ENCODE measurements at places on chromosomes 2 and 18.
A peak's percentile ranks its signal among the peaks of the same experiment; 100 is the strongest.

DNA sequence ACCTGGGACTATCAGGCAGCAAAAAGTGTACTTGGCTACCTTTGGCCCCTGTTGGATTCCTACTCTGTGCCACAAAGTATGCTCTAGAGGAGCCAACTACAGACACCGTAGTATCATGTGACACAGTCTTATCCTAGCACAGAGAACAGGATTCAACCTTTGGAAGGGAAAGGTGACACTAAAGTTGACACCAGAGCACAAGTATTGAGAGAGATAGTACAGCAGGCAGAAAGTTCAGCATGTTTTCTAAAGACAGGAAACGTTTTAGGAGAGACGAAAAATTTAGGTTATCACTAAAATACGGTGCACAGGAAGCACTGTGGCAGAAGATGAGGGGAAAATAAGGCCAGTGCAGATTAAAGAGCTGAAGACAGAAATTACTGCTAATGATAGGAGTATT, 18.6 kb downstream of the SMAD2 start:
- DNase-seq, result no peak

GRCh38 chr2:144211065-144211464, 308.9 kb downstream of the ZEB2 start:
- DNase-seq, result no peak

- DNase-seq, result peak; percentile 98
Measured at GRCh38 chr18:31942999-31943877, at the start of gene TRAPPC8. Gene TRAPPC8 (minus strand): TSS chr18:31943128. CDS start chr18:31942764, 364 bp downstream.

DNA sequence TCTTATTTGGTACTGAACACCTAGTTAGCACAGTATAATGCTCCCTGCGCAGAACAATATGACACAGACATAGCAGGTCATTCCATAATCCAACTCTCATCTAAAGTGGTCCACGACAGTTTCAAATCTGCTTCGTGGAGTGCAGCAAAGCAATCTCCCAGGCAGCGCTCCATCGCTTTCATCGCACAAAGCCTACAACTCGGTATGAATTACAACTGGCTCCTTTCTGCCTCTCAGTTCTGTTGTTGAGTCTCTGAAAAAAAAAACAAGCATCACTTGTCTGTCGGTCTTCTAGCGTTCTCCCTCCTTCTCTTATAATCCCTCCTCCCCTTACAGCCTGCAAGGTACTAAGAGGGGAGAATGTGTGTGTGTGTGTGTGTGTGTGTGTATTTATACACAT, 123.5 kb downstream of the FIGN start:
- DNase-seq, result no peak

DNA sequence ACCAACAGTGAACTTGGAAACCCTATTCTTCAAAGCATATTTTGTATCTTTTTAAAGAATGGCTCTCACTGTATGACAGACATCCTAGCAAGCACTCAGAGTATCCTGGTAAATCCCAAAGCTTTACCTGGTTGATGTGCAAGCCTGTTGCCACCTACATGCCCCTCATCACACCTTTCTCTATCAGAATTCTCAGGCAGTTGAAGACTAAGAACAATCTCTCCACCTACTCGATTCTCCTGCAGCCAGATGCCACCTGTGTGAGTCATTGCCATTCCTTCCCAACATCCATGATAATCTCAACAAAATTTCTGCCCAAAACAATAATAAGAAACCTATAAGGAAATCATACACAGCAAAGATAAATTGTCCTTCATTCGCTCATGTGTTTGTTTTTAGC, 659.8 kb downstream of the BCL11A start:
- DNase-seq, result no peak
